HT1080 (cell line): ENCODE measurements at places on chromosomes 2 and 18. TPM values are rescaled to one million over a fixed set of nuclear protein-coding genes. Genes with fewer than 3 reads are reported as not detected.

DNA sequence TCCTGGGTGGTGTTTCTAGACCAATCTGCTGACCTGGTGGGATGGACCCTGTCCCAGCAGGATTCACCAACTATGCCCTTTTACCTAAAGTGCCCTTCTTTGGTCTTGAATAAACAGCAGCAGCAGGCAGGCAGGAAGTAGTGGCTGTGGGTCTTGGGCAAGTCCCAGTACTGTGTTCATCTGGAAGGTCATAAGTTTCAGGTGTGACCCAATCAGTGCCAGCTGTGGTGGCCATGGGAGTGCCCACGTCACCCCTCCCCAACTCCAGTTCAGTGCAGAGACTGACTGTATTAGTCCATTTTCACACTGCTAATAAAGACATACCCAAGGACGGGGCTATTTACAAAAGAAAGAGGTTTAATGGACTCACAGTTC is 148.3 kb upstream of the SRD5A2 start:
- no peak for DNase-seq

DNA sequence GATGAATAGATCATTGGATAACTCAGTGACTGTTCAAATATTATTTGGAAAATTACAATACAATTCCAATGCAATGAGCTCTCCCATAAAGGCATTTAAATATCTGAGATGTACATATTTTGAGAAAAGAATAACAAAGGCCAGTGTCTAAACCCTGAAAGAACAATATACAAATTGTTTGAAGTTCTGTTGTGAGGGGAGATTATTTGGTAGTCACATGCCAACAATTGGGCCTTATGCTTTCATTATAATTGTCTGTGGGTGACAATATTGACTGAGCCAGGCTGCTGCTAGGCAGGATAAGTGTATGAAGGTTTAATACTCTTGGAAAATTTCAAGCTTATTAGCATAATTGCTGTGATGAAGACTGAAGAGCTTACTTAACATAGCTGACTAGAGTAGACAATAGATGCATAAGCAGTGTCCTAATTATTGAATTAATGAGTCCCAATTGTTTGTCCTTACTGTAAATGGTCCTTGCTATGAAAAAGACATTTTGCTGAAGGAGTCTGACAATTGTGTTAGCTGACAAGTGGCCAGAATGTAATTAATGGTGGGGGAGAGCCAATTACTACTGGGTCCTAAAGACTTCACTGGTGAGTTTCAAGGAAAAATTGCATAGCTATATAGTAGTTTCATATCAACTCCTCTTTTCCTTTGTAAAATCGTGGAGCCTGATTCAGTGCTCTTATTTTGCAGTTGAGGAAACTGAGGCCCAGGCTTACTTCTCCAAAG is 5.0 kb upstream of the SMAD2 start:
- no peak for DNase-seq

GNLY gene
- total RNA-seq: not detected in 2 replicates

- no peak for DNase-seq
Observed at GRCh38 chr2:235608200-235608887, 114.5 kb downstream of the AGAP1 start.

- no peak for DNase-seq
Observed at GRCh38 chr18:25518716-25519053, 166.7 kb upstream of the ZNF521 start.

- DNase-seq: no peak
Observed at GRCh38 chr2:185201063-185201462, 537.5 kb upstream of the FSIP2 start.

DNA sequence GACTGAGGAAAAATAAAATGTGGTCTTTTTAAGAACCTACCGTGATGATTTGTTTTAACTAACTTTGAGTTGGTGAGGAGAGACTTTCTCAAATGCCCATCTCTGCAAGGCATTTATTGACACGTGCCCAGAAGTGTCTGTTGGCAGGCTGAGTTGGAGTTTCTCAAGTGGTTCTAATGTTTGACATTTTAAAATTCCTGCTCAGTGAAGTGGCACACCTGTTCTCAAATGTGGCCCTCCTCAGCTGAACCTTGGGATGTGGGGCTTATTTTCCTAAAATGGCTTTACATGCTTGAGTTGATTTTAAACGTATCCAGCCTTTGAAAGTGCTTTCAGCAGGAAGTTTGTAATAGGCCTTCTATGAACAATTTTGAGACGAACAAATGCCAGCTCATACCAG is 876 bp upstream of the CAVIN2 start:
- no peak for DNase-seq
